NCI-H146 (cell line): ENCODE measurements at places on chromosomes 4 and X.
A peak's percentile ranks its signal among the peaks of the same experiment; 100 is the strongest.

DNA sequence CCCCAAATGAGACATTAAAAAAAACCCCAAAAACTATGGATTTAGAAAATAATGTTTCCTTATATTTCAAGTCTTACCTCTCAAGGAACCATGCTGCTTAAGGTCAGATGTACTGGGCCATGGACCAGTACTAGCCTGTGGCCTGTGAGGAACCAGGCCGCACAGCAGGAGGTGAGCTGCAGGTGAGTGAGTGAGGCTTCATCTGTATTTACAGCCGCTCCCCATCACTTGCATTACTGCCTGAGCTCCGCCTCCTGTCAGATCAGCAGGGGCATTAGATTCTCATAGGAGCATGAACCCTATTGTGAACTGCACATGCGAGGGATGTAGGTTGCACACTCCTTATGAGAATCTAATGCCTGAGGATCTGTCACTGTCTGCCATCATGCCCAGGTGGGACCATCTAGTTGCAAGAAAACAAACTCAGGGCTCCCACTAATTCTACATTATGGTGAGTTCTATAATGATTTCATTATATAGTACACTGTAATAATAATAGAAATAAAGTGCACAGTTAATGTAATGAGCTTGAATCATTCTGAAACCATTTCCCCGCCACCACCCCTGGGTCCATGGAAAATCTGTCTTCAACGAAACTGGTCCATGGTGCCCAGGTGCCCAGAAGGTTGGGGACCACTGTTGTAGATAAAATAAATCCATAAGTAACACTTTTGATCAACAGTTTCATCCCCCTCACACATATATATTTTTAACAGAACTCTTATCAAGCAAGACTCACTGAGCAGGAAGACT, 105.3 kb upstream of the CBR4 start:
- DNase-seq: no peak

DNA sequence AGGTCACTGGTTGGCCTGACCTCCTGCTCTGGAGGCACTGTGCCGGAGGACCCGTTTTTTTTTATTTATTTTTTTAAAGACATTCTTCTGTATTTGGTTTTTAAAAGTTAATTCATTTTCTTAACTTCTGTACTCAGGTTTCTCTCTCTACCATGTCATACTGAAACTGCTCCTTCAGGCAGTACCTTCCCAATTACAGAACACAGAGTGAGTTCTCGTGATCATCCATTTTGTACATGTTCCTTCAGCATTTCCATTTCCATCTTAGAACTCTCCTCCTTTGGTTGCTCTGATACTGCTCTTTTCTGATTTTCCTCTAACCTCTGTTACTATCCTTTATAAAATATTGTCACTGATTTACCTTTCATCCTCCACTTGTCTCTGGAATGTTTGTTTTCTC, 17.9 kb downstream of the UBE2K start:
- no peak for DNase-seq

DNA sequence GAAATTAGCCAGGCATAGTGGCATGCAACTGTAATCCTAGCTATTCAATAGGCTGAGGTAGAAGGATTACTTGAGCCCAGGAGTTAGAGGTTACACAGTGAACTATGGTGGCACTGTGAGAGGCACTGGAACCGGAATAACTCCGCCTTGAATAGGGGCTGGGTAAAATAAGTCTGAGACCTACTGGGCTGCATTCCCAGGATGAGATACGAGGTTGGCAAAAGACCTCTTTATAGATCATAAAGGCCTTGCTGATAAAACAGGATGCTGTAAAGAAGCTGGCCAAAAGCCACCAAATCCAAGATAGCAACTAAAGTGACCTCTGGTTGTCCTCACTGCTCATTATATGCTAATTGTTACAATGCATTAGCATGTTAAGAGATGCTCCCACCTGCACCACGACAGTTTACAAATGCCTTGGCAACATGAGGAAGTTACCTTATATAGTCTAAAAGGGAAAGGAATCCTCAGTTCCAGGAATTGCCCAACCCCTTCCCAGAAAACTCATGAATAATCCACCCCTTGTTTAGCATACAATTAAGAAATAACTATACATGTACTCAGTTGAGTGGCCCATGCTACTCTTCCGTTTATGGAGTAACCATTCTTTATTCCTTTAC, 88.6 kb downstream of the CENPC start:
- no peak for DNase-seq

- DNase-seq: no peak
Measured at GRCh38 chrX:110746014-110746413, 49.6 kb downstream of the CHRDL1 start.

- no peak for DNase-seq
Measured at GRCh38 chrX:38560776-38561125, 591 bp upstream of the TSPAN7 start.

GRCh38 chr4:173855015-173855414, 325.0 kb upstream of the HAND2 start:
- no peak for DNase-seq

DNA sequence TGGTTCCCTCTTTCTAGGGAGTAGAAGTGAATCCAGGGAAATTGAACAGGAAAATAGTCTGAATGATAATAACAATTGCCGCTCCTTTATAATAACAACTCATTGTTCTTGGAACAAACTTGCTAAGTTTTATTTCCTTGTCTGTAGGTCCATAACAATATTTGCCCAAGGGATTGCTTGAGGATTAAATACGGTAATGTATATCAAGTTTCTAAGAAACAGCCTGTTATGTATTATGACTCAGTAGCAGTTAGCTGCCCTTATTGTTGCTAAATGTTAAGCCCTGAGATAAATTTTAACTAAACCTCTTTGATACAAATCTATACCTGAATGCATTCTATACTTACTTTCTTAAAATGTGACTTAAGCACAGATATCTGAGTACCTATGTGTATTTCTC, 215.9 kb upstream of the AADAT start:
- no peak for DNase-seq

GRCh38 chr4:183591301-183591700, 67.7 kb downstream of the RWDD4 start:
- DNase-seq: no peak

- peak; percentile 25 for DNase-seq
Measured at GRCh38 chrX:20265726-20266681, 705 bp downstream of the RPS6KA3 start.

GRCh38 chrX:47831788-47832187, 4.9 kb upstream of the ZNF81 start:
- peak; percentile 46 for DNase-seq

DNA sequence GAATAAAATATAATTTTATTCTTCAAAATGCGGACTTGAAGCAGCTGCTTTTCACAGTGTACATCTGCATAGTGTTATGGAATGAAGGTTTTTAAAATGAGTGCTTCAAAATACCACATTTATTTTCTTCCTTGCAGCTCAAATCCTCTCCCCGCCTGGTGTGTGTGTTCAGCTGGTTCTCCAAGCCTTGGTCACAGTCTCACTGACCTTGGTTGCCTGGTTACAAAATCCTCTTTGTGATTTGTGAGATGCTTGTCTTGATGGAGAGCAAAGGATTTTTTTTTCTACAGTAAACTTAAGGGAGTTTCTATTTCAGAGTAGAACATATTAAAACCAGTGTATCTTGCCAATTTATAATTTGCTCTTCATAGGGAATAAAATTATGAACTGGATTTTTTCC, 139.2 kb downstream of the PCDH18 start:
- DNase-seq: peak; percentile 68

DNA sequence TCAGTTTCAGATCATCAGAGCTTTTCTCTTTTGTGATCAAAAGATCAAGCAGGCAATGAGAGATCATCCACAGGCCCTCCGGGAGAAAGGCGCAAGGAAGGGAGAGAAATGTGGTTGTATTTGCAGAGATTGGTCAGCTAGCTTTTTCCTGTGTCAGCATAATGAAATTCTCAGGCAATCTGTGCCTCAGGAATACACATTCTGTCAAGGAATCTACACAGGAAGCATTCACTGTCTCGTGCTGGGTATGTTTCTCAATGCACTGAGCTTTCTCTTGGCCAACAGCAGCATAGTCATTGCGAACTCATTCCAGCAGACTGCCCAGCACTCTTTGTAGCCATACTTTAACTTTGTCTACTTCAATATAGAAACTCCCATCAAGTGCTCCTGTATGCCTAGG, 413.7 kb downstream of the PPP3CA start:
- no peak for DNase-seq

- no peak for DNase-seq
Measured at GRCh38 chrX:148495176-148495575, 5.2 kb upstream of the AFF2 start.

DNA sequence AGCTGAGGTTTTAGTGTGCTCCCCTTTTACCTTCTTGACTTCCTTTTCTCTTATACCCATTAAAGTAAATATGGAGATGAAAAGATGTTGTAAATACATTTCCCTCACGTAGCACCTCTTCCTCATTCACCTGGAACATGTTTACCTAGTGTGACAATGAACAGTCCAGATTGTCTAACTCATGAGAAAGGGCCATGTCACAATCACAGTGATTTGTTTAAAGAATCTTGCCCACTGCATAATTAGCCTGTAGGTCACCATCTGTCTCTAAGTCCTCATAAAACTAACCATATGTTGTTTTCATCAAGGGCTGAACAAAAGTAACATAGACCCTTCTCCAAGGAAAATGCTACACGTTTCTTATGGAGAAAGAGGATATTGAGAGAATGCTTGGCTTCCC, 85.7 kb downstream of the TSPAN5 start:
- DNase-seq: no peak

GRCh38 chrX:19566359-19567222, 51.3 kb upstream of the MAP3K15 start:
- no peak for DNase-seq

- no peak for DNase-seq
Measured at GRCh38 chr4:162852642-162853041, 314.0 kb downstream of the NAF1 start.

GRCh38 chr4:24495388-24495787, 89.0 kb downstream of the DHX15 start:
- DNase-seq: no peak

GRCh38 chr4:112532267-112532666, 16.3 kb upstream of the NEUROG2 start:
- DNase-seq: no peak

- DNase-seq: no peak
Measured at GRCh38 chr4:184459413-184459812, 14.9 kb downstream of the IRF2 start.

- DNase-seq: no peak
Measured at GRCh38 chr4:80276931-80277330, 10.5 kb downstream of the FGF5 start.

DNA sequence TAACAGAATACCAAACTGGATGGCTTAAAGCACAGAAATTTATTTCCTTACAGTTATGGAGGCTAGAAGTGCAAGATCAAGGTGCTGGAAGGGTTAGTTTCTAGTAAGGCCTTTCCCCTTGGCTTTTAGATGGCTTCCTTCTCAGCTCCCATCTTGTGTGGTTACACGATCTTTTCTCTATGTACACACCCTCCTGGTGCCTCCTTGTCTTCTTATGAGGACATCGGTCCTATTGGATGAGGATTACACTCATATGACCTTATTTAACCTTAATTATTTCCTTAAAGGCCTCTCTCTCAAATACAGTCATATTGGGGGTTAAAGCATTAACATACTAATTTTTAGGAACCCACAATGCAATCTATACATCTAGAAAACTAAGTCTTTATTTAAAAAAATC, 787.9 kb upstream of the GALNTL6 start:
- DNase-seq: no peak

DNA sequence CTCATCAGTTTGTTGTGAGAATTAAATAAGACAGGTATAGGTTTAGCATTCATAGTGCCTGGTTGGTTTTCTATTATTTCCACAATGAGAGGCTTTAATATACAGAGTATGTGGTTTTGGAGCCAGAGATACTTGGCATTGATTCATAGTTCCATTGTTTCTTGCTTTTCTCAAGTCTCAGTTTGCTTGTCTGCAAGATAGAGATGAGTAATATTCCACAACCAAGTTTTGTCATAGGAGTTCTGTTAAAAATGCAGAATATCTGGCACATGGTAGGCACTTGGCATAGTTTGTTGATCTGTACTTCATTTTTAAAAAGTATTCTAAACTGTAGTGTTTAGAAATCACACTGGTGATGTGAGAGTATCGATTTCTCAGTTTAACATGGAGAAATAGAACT, 37.5 kb upstream of the EDA2R start:
- DNase-seq: no peak

GRCh38 chrX:51853251-51853650, 40.2 kb upstream of the MAGED1 start:
- DNase-seq: no peak

DNA sequence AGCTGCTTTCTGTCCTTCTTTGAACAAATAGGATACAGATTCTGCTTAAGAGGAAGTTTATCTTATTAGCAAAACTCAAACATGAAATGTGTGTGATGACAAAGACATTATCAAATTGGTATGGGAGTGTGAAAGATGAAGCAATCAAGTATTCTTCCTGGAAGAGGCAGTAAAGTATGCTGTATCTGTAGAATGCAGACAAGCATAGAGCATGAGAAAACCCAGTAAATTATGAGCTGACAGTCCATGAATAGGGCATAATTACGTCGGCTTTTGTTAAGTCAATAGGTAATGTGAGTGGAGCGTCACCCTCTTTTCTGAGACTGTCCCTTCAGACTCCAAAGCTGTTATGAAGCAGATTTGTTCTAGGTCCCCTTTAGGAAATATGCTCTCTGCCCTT, 458.6 kb upstream of the NWD2 start:
- DNase-seq: peak; percentile 5

- no peak for DNase-seq
Measured at GRCh38 chr4:123043793-123044425, 121.5 kb upstream of the NUDT6 start.

- DNase-seq: no peak
Measured at GRCh38 chr4:66091786-66092185, 421.5 kb upstream of the EPHA5 start.

- DNase-seq: no peak
Measured at GRCh38 chrX:21639775-21640174, 18.4 kb downstream of the KLHL34 start.

GRCh38 chr4:107972605-107973004, 17.1 kb upstream of the HADH start:
- DNase-seq: no peak

DNA sequence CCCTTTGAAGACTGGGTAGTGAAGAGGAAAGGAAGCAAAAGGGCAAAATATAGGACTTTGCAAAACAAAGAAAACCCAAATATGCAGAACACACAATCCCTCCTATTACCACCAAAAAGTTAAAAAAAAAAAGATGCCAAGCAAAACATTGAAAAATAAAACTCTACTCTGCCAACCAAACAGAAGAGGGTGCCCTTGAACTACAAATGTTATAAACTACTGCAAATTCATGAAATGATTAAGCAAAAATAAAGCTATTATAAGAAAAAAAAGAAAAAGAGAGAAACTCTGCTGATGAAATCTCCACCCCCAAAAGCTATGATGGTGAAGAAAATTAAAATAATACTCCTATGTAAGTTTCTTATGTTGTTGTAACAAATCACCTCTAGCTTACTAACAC, 168.5 kb upstream of the STK26 start:
- no peak for DNase-seq

GRCh38 chr4:126965877-126966276, 666.9 kb upstream of the INTU start:
- no peak for DNase-seq

- peak; percentile 77 for DNase-seq
Measured at GRCh38 chrX:85992811-85993229, 54.5 kb downstream of the CHM start.
